ENCODE measurements at places on chromosomes 5 and 9.
A peak's percentile ranks its signal among the peaks of the same experiment; 100 is the strongest.

- DNase-seq, result no peak
Observed at GRCh38 chr5:156528673-156529072, 201.7 kb downstream of the SGCD start.

DNA sequence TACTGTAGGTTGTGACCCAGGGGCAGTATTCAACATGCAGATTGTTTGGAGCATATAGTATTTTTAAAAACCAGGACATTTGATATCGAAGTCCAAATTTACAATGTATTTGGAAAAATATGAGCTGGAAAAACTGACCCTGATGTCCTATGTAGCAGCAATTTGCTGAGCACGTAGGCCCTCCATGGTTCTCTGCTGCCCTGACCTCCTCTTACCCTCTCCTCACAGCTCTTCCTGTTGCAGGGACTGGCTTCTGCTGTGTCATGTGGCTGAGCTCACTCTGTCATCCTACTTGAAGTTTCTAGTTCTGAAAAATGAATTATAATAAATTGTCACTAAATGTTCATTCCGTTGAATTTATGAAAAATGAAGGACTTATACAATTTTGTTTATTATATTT, 4.1 kb upstream of the ASPN start:
- DNase-seq, result no peak

DNA sequence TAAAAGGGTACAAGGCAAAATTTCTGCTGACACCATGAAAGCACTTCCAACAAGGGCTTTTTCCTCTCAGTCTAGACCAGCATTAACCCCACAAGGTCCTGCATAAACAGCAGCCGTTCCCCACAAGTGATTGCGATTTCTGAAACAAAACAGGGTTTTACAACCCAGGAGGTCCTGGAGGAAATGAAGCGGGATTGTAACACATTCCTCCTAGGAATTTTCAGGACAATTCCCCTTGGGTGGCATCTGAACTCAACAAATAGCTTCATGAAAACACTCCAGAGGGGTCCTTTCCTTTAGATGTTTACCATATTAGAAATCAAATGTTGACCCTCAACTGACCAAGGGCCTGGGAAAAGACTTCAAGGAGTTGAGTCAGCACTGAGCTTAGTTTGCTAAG, 36.7 kb upstream of the SHC3 start:
- DNase-seq, result no peak

- peak; percentile 97 for DNase-seq
Observed at GRCh38 chr9:97921959-97922724, at the start of gene TRMO. TSS of gene TRMO (minus strand) at chr9:97922500. CDS start at chr9:97922493, 7 bp downstream.

GRCh38 chr9:108746864-108747263, 108.9 kb downstream of the ACTL7B start:
- no peak for DNase-seq

DNA sequence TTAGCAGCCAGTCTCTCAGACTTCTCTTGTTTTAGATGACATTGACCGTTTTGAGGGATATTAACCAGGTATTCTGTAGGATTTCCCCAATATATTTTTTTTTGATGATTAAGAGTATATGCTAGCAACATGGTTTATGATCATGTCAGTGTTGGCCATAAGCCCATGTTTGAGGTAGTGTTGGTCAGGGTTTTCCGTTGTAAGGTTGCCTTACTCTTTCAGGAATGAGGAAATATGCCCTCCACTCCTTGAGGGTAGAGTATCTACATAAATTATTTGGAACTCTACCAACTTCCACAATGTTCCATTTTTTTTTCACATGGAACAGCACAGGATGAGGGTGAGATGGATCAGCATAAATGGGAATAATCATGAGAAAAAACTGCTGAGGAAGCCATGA, 188.4 kb upstream of the PRDM9 start:
- DNase-seq, result no peak

- DNase-seq, result no peak
Observed at GRCh38 chr9:108377881-108378280, 477.9 kb downstream of the ACTL7B start.

- no peak for DNase-seq
Observed at GRCh38 chr9:93244101-93244500, 60.2 kb downstream of the WNK2 start.

DNA sequence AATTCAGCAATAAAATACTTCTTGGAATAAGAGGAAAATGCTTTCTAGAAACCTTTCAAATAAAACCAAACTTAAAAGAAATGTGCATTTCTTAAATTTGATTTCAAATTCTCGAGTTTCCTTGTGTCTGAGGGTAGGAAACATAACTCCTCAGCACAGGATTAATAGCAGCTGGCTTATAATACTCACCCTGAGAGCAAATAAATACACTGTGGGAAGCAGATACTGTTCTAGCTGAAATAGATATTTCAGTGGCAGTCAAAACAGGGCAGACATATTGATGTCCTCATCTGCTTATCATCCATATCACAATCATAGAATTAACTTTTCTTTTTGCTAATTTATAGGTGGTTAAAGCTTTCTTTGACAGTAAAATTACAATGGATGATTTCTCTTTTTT, 24.1 kb upstream of the FEM1C start:
- DNase-seq, result no peak

DNA sequence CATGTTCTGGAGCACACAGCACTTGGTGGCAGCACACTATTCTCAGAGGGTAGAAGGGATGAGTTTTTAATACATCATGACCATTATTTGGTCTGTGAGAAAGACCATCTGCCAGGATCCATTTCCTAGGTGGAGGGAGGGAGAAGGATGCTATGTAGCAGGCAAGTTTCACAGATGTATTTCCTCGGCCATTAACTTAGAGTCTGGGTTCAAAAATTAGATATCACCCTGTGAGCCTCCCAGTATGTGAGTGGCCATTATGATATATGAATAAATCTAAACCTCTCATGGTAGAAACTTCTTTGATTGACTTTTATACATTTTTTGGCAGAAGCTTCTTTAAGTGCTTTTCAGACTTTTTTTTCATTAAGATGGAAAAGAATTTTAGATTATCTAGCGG, 133.9 kb downstream of the SREK1 start:
- DNase-seq, result no peak

DNA sequence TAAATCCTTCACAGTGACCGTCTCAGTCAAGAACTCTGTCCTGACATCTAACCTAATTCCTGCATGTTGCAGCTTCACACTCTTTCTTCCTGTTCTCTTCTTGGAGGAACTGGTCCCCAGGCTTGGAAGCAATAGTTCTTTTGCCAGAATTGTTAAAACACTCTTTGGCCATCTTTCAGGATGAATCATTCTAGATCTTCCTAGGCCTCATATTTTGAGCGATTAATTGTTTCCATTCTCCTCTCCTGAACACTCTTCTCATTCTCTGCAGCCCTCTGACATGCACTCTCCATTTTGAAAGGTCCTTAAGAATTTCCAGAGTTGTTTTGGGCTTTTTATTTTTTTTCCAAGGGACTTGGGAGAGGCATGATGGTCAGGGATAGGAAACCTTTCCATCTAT, 85.8 kb downstream of the FAM114A2 start:
- no peak for DNase-seq

Data from T-helper 9 cell (primary cell).